ENCODE measurements at places on chromosomes 5 and 9.

GRCh38 chr9:114588210-114588609 is 641 bp downstream of the ATP6V1G1 start:
- DNase-seq, result no peak

GRCh38 chr9:136095070-136096058 is at the start of gene NACC2:
TSS of gene NACC2 (minus strand) at chr9:136095289. CDS start at chr9:136050521, 44,768 bp downstream.
- peak; percentile 59 for DNase-seq

DNA sequence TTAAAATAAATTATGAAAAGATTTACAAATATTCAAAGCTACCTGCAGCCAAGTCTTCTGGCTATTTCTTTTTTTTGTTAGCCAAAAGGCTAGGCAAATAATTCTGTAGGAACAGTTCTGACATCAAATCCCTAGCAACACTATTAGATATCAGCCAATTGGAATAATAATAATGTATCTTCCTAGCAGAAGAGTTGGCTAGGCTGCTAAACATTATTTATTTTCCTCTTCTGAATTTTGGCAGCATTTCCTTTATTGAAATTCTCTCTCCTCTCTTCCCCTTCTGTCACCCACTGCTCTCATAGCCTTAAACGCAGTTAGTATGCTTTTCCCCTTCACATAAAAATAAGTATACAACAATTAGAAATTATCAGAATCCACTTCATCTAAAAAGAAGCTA is 42.6 kb downstream of the ZDHHC21 start:
- DNase-seq, result no peak

DNA sequence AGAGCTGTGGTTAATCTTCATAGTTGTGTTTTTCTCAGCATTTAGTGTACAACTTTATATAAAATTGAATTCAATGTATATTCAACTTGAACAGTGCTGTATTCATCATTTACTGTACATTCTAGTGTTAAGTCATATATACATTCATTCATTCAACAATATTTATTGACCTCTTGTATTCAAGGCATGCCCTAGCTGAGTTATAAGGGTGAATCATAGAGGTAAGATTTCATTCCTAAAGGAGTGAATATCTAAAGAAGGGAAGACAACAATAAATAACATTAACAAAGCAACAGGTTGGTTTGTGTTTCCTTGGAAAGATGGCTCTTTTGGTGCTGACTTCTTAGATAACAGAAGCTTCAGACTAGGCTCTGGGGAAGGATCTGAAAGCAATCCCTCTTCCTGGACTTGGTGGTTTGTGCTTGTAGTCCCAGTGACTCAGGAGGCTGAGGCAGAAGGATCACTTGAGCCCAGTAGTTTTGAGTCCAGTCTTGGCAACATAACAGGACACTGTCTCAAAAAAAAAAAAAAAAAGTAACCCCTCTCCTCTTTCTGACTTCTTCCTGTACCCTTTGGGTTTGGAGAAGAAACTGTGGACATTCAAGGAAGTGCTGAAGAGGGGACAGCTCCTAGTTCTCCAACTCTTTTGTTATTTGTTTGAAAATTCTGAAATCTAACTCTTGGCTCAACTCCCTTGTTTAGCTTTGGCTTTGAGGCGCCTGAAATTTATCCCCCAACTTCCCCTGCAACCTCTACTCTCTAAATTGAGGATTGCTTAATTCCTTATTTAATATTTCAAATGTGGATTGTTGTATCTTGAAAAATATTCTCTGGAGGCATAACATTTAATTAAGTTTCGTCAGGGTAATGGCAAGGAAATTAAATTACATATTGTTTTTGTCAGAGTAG is 80.2 kb downstream of the OSTF1 start:
- no peak for DNase-seq

- no peak for DNase-seq
Observed at GRCh38 chr5:10985721-10986110, 224.7 kb upstream of the DAP start.

DNA sequence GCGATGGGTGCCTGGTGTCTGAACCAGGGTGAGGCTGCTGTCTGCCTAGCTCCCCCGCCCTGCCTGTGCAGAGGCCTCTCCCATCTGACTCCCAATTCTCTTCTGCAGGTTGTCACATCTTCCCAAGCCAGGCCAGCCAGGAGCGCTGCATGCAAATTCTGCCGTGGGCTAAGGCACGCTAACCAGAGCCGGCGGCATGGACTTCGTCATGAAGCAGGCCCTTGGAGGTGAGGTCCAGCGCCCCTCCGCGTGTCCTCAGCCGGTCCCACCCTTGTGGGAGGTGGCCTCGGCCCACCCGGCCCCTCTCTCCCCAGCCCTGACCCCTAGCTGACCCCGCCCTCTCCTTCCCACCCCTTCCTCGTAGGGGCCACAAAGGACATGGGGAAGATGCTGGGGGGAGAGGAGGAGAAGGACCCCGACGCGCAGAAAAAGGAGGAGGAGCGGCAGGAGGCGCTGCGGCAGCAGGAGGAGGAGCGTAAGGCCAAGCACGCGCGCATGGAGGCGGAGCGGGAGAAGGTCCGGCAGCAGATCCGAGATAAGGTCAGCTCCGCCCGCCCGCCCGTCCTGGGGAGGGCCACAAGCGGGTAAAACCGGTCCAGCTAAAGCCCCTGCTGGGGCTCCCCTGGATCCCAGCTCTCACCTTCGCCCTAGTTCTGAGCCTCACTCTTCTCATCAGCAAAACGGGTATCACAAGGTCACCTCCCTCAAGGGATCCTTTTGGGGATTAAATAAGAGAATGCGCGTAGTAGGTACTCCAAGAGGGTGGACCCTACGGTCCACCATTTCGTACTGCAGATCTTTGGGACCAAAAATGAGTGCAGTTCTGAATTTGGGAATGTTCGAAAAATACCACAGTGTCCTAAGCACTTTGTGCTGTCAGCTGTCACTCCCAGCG is 7.4 kb downstream of the CPLX2 start:
- DNase-seq, result no peak

DNA sequence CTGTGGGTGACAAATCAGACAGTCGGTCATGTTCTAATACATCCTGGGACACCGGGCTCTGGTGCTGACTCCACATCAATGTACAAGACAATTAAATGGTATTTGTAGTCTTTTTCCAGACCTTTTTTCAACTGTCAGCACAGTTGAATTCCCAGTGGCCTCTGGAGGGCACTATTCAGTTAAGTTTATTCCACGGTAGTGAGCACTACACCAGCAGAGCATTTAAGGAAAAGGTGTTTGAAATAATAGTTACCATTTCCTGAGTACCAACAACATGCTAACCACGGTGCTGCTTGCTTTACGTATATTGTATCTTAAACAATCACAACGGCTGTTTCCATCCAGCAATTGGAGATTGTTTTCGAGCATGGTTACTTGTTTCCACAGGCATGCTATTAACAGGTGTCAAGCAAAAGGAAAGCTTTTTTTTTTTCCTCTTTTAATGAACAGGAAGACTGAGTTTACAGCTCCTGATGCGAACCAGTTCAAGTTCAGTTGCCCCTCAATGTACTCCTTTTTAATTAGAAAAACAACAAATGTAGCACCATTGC is 186.7 kb downstream of the PDZD2 start:
- DNase-seq, result no peak

- peak; percentile 49 for DNase-seq
Observed at GRCh38 chr5:34914671-34915138, 599 bp downstream of the RAD1 start.
